ENCODE measurements at places on chromosomes 3 and 15.

- DNase-seq, result peak; percentile 17
Observed at GRCh38 chr15:52326756-52327155, 31.2 kb upstream of the MYO5C start.

- no peak for DNase-seq
Observed at GRCh38 chr3:193782747-193783146, 189.7 kb downstream of the OPA1 start.

- DNase-seq, result no peak
Observed at GRCh38 chr15:77475001-77475400, 54.3 kb downstream of the HMG20A start.

DNA sequence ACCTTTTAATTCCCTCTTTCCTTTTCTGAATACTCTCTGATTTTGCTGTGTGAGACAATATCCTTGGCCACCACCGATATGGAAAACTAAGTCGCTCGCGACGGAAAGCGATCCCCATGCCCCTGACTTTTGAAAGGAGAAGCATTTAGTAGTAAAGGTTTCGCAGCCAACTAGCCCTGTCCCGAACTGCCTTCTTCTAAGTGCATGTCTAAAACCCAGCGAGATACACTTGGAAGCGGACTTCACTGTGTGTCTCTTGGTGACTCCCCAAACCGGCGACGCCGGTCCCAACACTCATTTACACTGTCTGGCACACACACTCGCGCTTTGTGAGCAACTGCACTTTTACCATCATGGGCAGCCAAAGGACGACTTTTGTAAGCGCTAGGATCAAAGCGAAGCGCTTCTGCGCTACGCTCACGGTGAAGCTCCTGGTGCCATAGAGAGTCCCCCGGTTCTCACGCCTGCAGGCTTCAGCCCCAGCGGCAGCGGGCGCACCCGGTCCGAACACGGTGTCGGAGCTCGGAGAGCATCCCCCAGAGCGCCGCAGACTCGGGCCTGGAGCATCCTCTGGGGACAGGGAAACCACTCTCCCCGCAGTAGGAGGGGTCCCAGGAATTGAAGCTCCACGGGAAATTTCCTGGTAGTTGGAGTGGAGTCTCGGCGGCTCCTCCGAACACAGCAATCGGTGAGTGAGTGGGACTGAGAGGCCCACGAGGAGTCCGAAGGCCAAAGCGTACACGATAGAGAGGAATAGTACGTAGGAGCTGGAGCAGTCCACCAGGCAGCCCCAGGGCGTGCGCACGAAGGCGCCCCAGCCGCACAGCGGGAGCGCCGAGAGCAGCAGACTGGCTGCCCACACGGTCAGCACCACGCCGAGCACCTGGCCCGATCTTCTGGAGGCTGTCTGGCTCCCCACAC, 1.4 kb downstream of the GPR149 start:
- no peak for DNase-seq

- peak; percentile 56 for DNase-seq
Observed at GRCh38 chr3:170493712-170494182, 75.1 kb downstream of the CLDN11 start.

DNA sequence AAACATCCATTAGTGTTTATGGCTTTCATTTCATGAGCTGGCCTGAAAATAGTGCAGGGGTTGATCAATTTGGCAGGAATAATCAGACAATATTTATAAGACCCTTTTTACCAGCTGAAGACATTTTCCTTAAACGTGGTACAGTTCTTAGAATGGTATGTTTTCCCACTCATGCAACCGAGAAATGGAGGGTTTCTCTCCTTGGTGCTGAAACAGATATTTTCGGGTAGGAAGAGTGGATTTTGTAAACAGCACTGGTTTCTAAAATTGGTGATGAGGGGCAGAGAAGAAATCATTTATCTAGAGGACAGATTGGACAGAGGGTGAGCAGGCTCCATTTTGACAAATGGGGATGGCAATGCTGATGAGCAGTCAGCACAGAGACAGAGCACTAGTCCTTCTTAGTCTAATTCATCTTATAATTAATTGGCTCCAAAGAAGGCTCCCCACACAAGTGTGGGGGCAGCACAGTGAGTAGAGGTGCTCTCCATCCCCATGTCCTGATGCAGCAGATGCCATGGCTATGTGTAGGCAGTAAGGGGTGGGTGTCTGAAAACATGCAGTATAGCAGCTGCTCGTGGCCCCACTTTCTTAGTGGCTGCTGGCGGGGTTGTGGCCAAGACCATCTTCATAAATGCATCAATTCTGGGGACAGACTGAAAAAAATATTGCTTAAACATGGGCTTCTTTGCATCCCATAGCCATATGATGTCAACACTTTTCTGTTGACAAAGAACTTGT, 18.1 kb upstream of the SLC7A14 start:
- DNase-seq, result peak; percentile 27

- no peak for DNase-seq
Observed at GRCh38 chr15:88896333-88897033, 1.1 kb upstream of the HAPLN3 start.

DNA sequence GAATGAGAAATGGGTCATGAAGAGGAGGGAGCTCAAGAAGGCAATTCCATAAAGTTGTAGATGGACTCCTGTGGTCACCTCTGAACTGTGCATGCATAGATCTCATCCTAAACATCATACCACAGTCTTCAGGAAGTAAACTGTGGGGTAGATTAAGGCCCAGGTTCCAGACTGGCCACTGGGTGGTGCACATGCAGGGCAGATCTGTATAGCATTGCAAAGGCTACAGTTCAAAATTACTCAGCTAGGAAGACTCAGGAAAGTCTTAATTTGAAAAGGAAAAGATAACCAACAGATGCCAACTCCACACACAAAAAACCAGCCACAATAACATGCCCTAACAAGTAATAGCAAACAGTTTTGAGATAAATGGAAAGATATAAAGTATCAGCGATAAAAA, 20.3 kb downstream of the KY start:
- peak; percentile 65 for DNase-seq

GRCh38 chr15:95174301-95175259, 943.2 kb downstream of the MCTP2 start:
- DNase-seq, result peak; percentile 68

DNA sequence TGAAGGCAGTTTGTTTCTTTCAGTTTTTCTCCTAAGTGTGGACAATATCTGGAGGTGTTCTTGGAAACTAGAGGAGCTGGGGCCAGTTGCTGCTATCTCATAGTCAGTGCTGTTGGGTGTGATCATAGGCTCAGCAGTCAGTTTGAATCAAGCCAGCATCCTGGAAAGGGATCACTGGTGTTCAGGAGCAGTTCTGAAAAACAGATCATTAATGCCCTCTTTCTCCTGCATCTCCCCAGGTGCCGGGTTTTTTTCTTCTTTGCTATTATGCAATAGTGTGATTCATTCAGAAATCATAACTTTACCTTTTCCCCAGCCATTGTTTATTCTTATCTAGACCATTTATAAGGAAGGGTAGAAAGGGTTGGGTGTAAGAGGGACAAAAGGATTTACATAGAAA, 24.0 kb downstream of the LNP1 start:
- DNase-seq, result no peak

- peak; percentile 61 for DNase-seq
Observed at GRCh38 chr3:52742418-52743041, 28.2 kb downstream of the NEK4 start.

GRCh38 chr15:64558460-64559179, 98.2 kb downstream of the ZNF609 start:
- DNase-seq, result peak; percentile 32

- no peak for DNase-seq
Observed at GRCh38 chr3:56365905-56366640, 102.2 kb downstream of the ERC2 start.

DNA sequence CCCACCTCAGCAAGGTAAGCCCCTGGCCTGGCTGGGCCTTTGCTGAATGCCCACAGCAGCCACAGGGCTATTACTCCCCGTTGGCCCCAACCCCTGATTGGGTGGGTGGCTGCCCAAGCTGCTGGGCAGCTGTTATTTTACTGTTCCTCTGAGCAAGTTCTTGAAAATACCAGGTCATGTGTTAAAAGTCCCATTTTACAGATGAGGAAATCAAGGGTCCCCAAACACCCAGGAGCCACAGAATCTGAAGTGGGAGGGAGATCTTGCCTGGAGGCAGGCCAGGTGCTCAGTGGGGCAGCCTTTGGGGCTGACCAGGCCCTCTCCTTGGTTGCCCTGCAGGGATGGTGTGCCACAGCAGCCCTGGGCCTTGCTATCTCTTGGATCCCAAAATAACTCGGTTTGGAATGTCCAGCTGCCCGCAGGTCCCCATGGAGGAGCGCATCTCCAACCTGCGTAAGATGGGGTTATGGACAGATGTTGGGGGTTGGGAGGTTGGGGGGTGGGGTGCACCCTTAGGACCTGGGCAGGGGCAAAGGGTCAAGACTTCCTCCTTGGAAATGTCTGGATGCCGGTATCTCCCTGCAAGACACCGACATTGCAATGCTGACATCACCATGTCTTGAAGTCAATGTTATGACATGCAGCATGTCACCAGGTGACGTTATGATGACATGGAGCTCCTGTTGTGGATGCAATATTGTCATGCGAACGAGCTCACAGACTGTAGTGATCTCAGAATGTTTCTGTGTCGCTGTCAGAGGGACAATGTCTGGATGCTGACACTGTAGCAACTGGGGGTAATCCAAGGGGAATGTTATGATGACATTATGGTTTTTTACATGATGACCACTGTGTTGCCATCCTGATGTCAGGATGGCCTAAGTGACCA, 13.3 kb upstream of the CSPG4 start:
- no peak for DNase-seq

GRCh38 chr15:31974855-31975829, 55.2 kb upstream of the CHRNA7 start:
- peak; percentile 39 for DNase-seq

DNA sequence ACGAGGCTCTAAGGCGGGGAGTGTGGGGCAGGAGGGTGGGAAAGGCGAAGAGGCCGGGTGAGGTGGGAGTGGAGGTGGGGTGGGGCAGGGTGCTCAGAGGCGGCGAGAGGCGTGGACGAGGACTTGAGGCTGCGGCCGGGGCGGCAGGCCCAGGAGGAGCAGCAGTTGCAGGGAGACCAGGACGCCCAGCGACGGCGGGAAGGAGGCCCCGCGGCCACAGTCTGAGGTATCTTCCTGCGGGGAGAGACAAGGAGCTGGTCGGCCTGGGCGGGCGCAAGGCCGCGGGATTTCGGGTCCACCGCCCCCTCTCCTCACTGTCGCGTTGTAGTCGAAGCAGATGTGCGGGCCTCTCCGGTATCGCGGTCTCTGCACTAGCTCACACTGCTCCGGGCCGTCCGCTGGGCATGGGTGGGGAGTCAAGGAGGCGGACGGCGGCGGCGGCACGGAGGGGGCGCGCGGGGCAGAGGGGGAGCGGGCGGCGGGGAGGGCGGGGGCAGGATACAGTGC, 5.3 kb upstream of the TMEM115 start:
- DNase-seq, result no peak

DNA sequence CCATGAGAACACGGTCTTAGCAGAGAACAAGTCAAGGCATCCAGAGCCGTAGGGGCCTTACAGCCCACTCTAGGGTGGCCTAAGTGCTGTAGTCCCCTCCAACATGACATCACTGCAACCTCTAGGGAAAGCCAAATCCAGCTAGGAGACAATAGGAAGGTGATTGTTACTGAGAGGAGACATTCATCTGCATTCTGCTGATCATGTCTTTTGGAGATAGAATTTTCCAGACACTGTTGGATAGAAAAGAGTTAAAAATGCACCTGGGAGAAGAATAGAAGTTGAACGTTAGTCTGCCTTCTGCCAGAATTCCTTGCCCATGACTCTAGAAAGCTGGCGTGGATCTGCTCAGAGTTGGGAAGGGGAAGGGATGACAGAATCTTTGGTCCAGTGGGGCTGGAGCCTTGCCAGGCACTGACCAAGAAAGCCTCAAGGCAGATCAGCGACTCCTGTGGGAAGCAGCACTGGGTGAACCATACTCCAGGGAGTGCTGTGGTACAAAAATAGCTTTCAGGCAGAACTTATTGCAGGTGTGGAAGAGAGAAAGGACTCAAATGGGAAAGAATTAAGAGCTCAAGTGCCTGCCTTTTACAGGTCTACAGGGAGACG, 44.8 kb upstream of the RAF1 start:
- DNase-seq, result peak; percentile 74

DNA sequence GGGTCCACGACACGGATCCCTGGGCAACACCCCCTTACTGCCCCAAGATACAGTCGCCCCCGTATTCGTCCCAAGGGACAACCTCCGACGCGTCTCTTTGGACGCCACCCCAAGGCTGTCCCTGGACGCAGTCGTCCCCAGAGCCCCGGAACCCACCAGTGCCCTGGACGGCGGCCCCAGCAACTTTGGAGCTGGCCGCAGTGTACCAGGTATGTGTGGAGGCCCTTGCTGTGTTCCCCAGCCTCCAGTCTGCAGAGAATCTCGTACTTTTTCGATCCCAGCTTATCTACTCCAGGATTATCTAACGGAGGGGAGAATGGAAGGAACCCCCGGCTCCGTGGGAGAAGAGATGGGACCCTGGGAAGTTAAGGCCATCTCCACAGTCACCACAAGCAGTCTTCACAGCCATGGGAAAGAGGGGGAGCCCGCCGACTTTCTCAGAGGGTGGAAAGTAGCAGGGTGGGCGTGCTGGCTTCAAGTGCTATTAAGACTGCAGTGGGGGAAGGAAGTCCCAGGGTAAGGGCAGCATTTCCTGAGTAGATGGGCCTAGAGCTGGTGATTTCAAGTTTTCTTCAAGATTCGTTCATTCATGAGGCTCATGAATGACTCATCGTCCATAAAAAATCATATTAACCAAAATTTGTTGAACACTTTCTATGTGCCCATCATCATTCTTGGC, 1.1 kb downstream of the MESP2 start:
- no peak for DNase-seq

DNA sequence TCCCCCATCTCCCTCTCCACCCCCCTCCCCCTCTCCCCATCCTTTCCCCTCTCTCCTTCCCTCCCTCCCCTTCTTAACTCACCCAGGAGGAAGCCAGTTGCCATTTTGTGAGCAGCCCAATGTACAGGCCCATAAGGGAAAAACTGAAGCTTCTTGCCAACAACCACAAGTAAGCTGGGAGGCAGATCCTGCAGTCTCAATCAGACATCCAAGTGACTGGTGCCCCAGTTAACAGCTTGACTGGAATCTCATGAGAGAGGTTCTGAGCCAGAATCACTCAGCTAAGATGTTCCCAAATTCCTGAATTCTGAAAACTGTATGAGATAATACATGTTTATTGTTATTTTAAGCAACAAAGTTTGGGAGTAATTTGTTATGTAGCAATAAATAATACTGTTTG, 90.7 kb downstream of the C3orf70 start:
- no peak for DNase-seq

- peak; percentile 66 for DNase-seq
Observed at GRCh38 chr15:63880744-63881143, 47.0 kb upstream of the HERC1 start.

GRCh38 chr3:37297459-37297858, 123.1 kb upstream of the LRRFIP2 start:
- DNase-seq, result no peak

GRCh38 chr15:67359431-67360079, 105.0 kb downstream of the IQCH start:
- no peak for DNase-seq

DNA sequence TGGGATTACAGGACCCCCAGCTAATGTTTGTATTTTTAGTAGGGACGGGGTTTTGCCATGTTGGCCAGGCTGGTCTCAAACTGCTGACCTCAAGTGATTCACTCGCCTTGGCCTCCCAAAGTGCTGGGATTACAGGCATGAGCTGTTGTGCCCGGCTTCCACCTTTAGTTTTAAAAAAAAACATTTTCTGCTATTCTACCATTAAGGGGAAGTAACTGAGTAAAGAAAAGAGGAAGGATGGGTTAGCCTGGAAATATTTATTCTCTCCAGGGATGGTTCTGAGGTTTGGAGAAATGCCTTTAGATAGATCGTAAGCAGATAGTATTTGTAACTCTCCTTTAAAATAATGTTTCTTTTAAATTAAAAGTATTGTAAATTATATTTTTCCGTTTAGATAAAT, 3.1 kb downstream of the AP4E1 start:
- DNase-seq, result peak; percentile 58
